ENCODE measurements at places on chromosomes 13 and 19. TPM values are rescaled to one million over a fixed set of nuclear protein-coding genes. Genes with fewer than 3 reads are reported as not detected.

DNA sequence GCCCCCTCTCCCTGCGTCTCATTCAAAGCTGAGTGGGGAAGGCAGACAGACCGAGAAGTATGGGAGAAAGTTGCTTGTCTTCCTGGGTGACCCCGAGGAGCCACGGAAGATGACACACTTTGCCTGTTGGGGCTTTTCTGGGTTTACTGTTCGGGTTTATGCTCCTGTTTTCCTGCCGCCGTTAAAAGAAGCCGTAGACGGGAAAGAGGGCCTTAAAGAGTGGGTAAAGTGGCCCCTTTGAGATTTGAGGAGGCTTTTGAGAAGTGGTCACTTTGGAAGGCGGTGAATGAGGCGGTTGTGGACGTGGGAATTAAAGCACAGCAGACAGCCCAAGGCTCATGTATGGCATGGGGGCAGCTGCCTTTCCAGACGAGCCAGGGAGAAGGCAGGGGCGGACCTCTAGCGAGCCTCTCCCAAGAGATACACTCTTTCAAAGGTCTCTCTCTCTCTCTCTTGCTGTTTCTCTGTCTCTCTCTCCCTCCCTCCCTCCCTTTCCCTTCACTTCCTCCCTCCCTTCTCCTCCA lies 493 bp upstream of the LHFPL6 start:
- H3K4me3 ChIP-seq: peak overlapping the region; percentile 91
- no peaks in the 10 kb centered on the region for H3K27me3 ChIP-seq
- H3K27ac ChIP-seq: peak overlapping the region; percentile 88
- H3K4me1 ChIP-seq: peaks cover 39% of the 10 kb centered on the region
- DNase-seq: no peak
- no peaks in the 10 kb centered on the region for H3K36me3 ChIP-seq

DNA sequence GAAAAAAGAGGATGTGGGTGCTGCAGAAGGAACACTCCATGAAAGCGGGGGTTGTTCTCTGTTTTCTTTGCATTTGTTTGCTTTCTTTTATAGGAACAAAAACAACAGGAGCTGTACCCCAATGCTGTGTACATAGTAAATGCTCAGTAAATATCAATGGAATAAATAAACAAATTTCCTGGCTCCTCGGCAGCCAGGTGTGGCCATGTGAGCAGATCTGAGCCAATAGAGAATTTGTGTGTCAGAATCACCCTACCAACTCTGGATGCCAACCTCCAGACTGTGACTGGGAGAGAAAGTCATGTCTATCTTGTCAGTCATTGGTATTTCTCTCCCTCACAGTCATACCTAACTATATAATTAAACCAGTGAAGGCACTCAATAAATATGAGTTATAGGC lies 10.6 kb upstream of the CLPP start:
- H3K4me1 ChIP-seq: no peaks in the 10 kb centered on the region
- no peak for DNase-seq
- no peak overlapping the region for H3K4me3 ChIP-seq
- H3K27me3 ChIP-seq: no peaks in the 10 kb centered on the region
- no peaks in the 10 kb centered on the region for H3K36me3 ChIP-seq
- H3K27ac ChIP-seq: no peak overlapping the region

DNA sequence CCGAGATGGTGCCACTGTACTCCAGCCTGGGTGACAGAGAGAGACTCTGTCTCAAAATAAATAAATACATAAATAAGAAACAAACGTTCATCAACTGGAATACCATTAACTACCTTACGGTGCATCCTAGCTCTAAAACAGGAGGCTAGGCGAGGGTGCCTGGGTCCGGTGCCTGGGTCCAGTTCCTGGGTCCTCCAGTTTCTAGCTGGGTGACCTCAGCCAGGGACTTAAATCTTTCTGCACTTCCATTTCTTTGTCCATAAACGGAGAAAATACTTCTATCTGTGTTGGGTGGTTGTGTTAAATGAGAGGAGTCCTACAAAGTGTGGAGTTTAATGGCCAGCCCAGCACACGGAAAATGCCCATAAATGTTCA lies 34.0 kb downstream of the RFX2 start:
- no peaks in the 10 kb centered on the region for H3K27me3 ChIP-seq
- no peak for DNase-seq
- no peak overlapping the region for H3K4me3 ChIP-seq
- peak overlapping the region; percentile 89 for H3K27ac ChIP-seq
- H3K36me3 ChIP-seq: no peaks in the 10 kb centered on the region
- peaks cover 56% of the 10 kb centered on the region for H3K4me1 ChIP-seq

DNA sequence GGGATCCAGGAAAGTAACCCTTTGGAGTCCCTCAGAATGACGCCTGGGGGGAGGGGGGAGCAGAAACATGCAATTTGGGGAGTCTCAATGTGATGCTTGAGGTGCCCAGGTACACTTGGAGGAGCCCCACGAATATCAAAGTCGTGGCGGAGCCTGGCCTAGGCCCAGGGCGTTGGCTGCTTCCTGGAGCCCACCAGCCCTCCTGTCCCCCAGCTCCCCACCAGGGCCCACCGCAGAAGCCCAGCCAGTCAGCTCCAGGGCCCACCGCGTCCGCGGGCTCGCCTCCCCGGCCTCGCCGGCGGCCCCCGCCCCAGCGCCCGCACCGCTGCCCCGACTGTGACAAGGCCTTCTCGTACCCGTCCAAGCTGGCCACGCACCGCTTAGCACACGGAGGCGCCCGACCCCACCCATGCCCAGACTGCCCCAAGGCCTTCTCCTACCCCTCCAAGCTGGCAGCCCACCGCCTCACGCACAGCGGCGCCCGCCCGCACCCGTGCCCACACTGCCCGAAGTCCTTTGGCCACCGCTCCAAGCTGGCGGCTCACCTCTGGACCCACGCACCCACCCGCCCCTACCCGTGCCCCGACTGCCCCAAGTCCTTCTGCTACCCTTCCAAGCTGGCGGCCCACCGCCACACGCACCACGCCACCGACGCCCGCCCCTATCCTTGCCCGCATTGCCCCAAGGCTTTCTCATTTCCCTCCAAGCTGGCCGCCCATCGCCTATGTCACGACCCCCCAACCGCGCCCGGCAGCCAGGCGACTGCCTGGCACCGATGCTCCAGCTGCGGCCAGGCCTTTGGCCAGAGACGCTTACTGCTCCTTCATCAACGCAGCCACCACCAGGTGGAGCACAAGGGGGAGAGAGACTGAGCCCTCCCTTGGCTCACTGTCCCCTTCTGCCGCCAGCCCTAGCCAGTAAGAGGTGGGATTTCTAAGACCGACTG lies 2.1 kb downstream of the ZNF575 start:
- H3K27me3 ChIP-seq: no peaks in the 10 kb centered on the region
- peak; percentile 87 for DNase-seq
- H3K27ac ChIP-seq: peak overlapping the region; percentile 97
- H3K36me3 ChIP-seq: peaks cover 12% of the 10 kb centered on the region
- H3K4me1 ChIP-seq: peaks cover 32% of the 10 kb centered on the region
- H3K4me3 ChIP-seq: peak overlapping the region; percentile 52

DNA sequence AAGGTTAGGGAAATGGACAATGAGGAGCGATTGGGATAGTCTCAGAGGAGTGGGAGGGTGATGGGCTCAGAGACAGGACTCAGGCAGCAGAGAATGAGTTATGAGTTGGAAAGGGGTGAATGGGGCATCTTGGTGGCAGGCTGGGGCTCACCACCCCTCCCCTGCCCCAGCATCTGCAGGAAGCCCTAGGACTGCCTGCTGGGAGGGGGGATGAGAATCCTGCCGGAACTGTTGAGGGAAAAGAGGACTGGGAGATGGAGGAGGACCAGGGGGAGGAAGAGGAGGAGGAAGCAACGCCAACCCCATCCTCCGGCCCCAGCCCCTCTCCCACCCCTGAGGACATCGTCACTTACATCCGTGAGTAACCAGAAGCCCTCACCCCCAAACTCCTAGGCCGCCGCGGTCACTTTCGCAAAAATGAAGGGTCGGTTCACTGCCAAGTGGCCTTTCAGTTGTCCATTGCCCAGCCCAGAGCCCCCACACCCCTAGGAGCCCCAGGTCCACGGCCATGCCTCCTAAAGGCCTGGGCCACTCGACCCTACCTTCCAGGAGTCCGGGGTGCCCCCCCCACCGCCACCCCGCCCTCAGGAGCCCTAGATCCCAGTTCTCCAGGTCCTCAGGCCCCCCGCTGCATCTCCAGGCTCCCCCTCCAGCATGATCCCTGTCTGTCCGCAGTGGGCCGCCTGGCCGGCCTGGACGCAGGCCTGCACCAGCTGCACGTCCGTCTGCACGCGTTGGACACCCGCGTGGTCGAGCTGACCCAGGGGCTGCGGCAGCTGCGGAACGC lies 764 bp downstream of the CLEC11A start:
- peaks cover 25% of the 10 kb centered on the region for H3K4me1 ChIP-seq
- H3K27ac ChIP-seq: peak overlapping the region; percentile 63
- no peaks in the 10 kb centered on the region for H3K36me3 ChIP-seq
- H3K27me3 ChIP-seq: peaks cover 74% of the 10 kb centered on the region

- H3K27me3 ChIP-seq: no peaks in the 10 kb centered on the region
- DNase-seq: no peak
- peak overlapping the region; percentile 32 for H3K27ac ChIP-seq
- H3K36me3 ChIP-seq: peaks cover 8% of the 10 kb centered on the region
Measured at GRCh38 chr13:48500652-48501197, 32.2 kb downstream of the RCBTB2 start.

DNA sequence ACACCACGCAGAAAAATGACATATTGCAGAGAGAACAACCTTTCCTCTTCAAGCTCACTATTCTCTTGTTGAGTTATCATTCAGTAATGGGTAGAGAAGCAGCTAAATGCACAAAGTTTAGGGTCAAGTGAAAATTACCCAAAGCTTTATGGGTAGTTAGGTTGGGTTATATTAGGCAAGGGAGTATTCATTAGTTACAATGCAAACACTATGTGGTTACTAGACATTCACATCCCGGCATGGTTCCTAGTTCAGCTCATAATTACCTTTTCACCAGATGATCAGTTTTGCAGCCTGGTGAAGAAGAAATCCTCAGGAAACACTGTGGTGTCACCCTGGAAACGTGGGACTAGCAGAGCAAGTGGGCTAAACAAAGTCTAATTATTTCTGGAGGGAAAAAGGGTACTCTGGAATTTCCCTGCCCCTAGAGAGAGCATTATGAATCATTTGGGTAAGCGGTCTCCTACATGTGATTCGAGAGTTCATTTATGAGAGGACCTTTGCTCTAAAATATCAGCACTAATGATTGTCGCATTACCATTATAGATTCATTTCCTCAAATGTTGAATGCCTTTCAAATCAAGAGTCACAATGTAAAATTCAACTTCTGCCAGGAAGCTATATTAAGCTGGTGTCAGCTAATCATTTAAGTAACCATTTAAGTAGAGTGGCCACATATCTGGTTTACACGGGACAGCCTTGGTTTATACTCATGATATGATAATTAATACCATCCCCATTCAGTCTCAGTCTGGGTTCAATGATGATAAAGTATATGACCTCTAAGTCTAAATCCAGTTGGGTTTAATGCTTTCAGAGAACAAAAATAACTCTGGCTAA lies 1208.0 kb downstream of the DIAPH3 start:
- no peak for DNase-seq
- H3K4me3 ChIP-seq: no peak overlapping the region
- H3K4me1 ChIP-seq: no peaks in the 10 kb centered on the region
- no peak overlapping the region for H3K27ac ChIP-seq
- H3K36me3 ChIP-seq: no peaks in the 10 kb centered on the region

GRCh38 chr13:30570691-30571090 lies 47.0 kb upstream of the USPL1 start:
- H3K4me1 ChIP-seq: peaks cover 38% of the 10 kb centered on the region
- H3K4me3 ChIP-seq: no peak overlapping the region
- H3K36me3 ChIP-seq: no peaks in the 10 kb centered on the region
- H3K27ac ChIP-seq: peak overlapping the region; percentile 69

GRCh38 chr19:47190167-47190727 lies 40.8 kb downstream of the BBC3 start:
- peak; percentile 76 for DNase-seq
- no peaks in the 10 kb centered on the region for H3K27me3 ChIP-seq
- H3K4me3 ChIP-seq: no peak overlapping the region
- H3K36me3 ChIP-seq: no peaks in the 10 kb centered on the region
- peaks cover 48% of the 10 kb centered on the region for H3K4me1 ChIP-seq

- H3K4me1 ChIP-seq: no peaks in the 10 kb centered on the region
- no peak overlapping the region for H3K4me3 ChIP-seq
- no peak overlapping the region for H3K27ac ChIP-seq
- H3K36me3 ChIP-seq: no peaks in the 10 kb centered on the region
- no peak for DNase-seq
Measured at GRCh38 chr13:33362986-33363727, 77.6 kb upstream of the STARD13 start.

Gene KL
- total RNA-seq: 6.1 TPM

Gene DAND5
- 1.7 TPM for total RNA-seq

Gene C1QTNF9B
- not detected for total RNA-seq

All from sigmoid colon (tissue), 7 donors.